ENCODE measurements at places on chromosomes 1 and 21.

DNA sequence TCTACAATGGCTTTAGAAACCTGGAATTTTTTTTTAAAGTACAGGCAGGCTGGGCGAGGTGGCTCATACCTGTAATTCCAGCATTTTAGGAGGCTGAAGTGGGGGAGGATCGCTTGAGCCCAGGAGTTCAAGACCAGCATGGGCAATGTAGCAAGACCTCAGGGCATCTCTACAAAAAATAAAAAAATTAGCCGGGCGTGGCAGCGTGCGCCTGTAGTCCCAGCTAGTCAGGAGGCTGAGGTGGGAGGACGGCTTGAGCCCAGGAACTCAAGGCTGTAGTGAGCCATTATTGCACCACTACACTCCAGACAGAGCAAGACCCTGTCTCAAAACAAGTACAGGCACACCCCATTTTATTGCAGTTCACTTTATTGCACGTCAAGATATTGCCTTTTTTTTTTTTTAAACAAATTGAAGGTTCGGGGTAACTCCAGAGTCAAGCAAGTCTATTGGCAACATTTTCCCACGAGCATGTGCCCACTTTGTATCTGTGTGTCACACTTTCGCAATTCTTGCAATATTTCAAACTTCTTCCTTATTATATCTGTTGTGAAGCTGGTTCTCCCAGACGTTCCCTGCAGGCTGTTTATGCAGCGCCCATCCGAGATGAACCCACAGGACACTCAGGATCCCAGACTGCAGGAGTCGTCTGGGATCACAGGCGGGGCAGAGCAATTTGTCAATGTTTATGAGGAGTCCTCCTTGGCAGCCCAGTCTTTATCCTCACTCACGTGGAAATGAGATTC lies 4.7 kb downstream of the HES2 start:
- DNase-seq: no peak

DNA sequence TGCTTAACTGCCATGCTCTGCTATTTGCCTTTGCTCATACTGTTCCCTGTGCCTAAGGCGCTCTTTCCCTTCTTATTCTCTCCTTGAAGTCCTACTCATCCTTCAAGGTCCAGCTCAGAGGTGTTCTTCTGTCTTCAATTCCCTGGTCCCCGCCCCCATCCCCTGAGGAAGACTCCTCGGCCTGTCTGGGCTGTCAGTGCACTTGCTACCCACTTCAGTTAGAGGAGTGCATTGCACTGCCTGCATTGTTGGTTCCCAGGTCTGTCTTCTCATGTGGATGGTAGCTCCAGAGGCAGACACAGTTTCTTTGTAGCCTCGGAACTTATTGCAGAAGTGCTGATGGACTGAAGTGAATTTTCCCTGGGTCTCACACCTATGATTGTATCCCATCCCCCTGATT lies 194.0 kb downstream of the C1orf94 start:
- no peak for DNase-seq

GRCh38 chr21:38968887-38969543 lies 163.3 kb downstream of the ETS2 start:
- DNase-seq: peak; percentile 50

GRCh38 chr1:240350910-240351331 lies 259.2 kb downstream of the FMN2 start:
- DNase-seq: no peak

- DNase-seq: peak; percentile 84
These were observed 27.8 kb upstream of the RNF187 start for GRCh38 chr1:228459091-228459993.

DNA sequence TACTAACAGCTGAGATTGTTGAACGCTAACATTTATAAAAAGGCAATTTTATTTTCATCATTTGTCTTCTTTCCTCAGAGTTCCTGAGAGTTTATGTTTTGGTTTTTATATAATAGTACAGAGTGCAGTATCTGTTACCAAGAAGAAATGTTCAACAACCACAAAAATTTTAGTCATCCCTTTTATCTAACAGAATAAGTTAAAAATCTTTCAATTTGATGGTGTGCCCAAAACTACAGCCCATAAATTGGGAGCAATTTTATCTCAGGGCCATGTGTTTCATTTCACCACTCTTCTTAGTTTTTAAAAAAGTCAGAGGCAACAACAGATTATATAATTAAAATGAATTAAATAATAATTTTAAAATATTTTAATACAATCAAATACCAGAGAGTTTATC lies 37.1 kb downstream of the NEXN start:
- DNase-seq: no peak

GRCh38 chr1:21864730-21865129 lies 52.7 kb downstream of the LDLRAD2 start:
- DNase-seq: no peak

- no peak for DNase-seq
These were observed 49.0 kb downstream of the CACHD1 start for GRCh38 chr1:64518692-64519481.

DNA sequence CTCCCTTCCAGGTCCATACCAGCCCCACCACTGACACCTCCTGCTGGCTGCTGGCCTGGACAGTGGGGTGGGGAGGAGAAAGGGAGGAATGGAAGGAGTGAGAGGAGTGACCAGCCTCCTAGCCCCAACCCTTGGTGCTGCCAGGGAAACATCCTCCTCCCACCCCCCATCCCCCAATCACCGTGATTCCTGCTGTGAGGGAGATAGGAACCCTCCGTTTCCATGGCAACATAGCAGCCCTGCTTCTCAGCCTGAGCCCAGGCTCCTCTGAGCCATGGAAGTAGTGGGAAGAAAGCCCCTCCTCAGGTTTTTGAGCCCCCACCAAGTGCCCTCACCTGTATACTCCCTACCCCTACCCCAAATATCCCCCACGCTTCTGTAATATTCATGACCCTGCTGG lies 44.4 kb upstream of the SCMH1 start:
- DNase-seq: no peak

DNA sequence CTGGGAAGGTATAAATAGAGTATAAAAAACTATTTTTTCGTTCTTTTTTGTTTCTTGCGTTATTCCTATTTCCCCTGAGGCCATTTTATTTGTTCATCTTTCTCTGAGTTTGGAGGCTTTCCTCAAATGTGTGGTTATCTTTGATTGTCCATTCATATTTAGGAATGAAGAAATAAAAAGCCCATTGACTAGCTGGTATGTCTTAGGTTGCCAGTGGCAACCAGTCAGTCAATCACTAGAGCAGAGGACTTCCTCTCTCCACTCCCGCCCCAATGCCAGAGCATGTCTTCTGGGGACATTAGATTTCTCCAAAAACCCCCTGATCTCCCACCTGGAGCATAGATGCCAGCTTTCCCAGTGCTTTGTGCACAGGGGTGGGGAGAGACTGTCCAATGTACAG lies 20.7 kb upstream of the FOXE3 start:
- no peak for DNase-seq

DNA sequence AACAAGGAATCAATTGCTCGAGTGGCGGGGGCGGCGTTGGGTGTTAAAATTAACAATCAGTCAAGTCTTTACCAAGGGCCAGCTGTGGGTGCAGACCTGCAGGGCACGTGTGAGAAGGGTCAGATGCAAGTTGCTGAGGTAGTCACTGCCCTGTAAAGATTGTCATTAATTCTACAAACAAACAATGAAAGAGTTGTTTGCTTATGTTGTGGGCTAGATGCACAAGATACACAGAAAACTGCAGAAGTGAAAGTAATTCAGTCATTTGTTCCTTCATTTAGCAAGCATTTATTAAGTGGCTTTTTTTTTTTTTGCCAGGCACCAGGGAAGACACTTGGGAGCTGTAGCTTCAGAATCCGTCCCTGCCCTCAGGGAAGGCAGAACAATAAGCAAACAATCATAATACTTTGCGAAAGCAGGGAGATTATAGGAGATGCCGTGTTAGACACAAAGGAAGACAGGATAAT lies 79.5 kb downstream of the NR5A2 start:
- no peak for DNase-seq

Data from NCI-H2081 (cell line).